T1000 (cell line): ENCODE measurements at places on chromosomes 1 and 21.
A peak's percentile ranks its signal among the peaks of the same experiment; 100 is the strongest.

DNA sequence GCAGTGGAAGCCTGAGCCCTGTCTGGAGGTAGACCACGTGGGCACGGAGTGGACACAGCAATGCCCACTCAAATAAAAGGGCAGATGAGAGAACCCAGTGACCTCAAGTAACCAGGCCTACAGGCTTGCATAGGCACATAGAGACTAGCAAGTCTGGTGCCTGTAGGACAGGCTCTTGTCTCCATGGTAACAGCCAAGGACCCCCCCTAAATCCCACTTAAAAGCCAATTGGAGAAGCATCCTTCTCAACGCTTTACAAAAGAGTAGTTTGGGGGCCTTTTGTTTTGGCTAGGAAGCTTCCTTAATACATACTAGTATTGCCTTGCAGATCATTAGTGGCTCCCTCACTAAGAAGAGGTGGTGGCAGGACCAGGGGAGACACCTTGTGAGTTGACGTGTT lies 63.9 kb downstream of the VWA5B1 start:
- no peak for DNase-seq

- DNase-seq = no peak
These were observed 22.6 kb downstream of the DCAF8 start for GRCh38 chr1:160239582-160240299.

DNA sequence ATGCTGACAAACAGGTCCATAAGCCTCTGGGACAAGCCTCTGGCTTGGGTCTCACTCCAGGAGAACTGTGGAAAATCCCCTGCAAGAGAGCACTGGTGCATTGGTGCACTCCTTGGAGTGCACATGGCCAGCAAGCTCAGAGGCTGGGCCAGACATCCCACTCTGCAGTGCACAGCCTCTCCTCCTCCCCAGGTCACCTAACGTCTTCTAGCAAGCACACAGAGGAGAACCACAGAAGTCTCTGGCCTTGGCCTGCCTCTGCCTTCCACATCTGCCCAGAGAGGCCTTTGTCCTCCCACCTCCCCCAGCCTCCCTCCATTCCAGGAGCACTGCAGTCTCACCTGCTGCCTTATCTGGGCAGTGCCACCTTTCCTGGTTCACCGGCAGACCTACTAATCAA lies 4.2 kb downstream of the PGLYRP3 start:
- DNase-seq = no peak

DNA sequence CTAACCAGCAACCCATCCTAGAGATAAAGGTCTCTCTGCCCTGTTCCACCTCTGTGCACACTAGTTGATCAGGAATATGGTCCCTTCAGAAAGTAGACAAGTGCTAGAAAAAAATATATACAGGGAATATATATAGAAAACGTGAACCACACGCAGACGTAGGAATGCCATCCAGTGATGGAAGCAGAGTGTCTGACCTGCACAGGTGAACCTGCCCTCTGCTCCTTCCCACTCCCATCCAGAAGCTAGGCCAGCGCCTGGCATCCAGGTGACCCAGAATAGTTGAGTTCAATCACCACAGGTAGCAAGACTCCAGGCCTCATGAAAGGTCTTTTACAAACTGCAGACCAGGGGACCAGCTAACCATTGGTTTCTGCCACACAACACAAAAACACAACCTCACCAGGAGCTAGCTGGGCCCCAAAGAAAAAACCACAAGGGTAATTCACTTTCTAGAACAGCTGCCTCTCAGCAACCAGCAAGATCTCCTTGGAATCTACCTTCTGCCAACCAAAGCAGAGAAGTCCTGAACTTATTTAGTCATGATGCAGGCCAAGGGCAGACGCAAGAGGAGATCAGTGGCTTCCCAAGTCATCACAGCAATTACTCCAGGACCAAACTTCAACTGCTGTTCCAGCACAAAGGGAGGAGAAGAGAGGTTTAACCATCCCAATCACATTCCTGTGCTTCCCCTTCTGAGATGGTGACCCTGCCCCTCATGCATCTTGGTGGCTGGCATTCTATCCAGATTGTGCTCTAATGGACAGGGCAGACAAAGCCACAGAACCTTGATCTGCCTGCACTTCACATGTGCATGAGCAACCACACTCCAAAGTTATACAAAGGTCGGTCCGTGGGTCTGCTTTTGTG lies 53.0 kb downstream of the GPR161 start:
- DNase-seq = no peak

DNA sequence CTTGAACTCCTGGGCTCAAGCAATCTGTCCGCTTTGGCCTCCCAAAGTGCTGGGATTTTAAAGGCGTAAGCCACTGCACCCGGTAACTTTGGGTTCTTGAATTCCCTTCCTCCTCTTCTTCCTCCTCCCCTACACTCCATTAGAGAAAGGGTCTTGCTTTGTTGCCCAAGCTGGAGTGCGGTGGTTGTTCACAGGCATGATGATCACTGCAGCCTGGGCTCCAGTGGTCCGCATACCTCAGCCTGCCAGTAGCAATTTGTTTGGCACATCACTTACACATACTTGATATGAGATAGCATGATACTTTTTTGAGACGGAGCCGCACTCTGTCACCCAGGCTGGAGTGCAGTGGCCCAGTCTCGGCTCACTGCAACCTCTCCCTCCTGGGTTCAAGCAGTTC lies 2.2 kb downstream of the DEGS1 start:
- DNase-seq = no peak

DNA sequence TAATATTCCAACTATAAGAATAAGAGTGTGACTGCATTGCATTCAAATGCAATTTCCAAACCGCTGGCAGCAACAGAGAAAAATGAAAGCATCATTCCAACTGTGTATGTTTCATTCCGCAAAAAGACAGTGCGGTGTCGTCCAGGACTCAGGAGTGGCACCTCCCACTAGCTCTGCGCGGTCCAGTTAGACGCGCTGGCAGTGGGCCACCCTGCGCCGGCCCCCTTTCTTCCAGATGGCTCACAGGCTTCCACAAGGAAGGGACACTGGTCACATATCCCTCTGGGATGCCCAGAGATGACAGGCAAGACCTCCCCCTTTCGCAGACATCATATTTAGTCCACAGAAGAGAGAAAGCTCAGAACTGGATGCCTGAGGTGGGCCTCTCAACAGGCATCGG lies 11.9 kb downstream of the WRAP73 start:
- DNase-seq = no peak

GRCh38 chr1:37265786-37266667 lies 208.4 kb upstream of the ZC3H12A start:
- no peak for DNase-seq

- DNase-seq = peak; percentile 33
These were observed 602 bp downstream of the SH3BGRL3 start for GRCh38 chr1:26280333-26281042.

- no peak for DNase-seq
These were observed 27.7 kb upstream of the CSF3R start for GRCh38 chr1:36510418-36510817.

DNA sequence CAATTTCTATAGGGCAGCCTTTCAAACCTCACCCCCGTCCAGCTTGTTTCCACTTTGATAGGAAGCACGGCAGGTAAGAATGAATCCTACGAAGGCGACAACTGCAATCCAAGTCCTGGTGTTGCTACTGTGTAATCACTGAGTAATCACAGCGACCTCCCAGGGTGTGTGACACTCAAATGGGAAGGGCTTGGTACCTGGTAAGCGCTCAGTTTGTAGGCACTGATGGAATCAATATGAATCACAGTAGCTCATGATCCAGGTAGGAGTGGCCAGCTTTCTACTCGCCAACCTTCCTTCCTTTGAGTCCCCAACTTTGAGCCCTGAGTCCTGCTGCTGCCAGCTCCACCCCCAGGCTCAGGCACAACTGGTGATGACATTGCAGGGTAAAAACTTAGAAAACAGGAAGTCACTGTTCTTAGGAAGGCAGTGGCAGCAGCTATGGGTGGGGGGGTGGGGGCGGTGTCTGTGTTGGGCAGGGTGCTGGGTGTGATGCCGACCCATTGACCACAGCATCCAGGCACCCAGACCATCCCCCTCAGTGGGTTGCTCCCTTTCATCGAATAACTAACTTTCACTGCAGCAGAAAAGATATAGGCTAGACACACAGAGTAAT lies 70.7 kb downstream of the CD247 start:
- DNase-seq = no peak

DNA sequence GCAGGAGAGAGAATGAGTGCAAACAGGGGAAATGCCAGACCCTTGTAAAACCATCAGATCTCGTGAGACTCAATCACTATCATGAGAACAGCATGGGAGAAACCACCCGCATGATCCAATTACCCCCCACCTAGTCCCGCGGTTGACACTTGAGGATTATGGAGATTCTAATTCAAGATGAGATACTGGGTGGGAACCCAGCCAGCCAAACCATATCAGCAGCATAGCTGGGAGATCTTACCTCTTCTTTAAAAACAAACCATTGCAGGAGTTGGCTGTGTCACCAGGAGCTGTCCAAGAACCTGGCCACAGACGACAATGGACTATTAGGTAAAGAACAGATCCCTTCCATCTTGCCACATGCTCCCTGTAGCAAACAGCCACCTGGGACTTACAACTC lies 422.7 kb downstream of the MATN1 start:
- no peak for DNase-seq

GRCh38 chr1:33221385-33221758 lies 34.9 kb upstream of the ZNF362 start:
- no peak for DNase-seq

GRCh38 chr21:38487901-38488639 lies 10.2 kb downstream of the ERG start:
- no peak for DNase-seq

DNA sequence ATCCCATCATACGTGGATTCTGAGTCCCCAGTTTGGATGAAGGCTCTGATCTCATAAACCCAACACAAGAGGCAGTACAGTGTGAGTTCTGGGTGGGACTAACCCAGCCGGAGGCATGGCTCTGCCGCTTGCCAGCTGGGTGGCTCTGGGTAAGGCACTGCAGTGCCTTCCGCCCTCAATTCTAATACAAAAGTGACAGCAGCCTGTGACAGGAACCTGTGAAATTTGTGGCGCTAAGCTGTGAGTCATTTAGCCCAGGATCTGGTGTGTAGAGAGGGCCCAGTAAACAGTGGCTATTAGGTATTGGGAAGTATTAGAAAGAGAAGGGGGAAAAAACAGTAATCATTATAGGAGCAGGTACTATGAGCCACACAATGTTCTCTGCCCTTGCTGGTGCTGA lies 23.3 kb downstream of the HSPG2 start:
- no peak for DNase-seq

DNA sequence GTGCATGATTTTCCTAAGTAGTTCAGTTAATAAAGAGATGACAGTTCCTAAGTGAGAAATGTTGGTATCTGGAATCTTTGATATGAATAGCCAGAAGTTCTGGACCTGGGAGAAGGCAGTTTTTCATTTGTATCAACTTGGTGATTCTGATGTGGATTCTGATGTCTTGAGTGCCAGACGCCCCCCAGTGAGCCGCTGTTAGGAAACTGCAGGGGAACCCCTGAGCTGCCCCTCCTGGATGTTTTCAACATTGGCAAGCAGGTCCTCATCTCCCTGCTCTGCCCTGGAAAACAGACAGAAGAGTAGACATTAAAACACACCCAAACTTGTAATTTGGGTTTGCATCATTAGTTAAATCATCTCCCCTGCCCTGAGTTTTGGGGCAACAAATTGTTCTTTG lies 7.4 kb downstream of the ETS2 start:
- DNase-seq = no peak

DNA sequence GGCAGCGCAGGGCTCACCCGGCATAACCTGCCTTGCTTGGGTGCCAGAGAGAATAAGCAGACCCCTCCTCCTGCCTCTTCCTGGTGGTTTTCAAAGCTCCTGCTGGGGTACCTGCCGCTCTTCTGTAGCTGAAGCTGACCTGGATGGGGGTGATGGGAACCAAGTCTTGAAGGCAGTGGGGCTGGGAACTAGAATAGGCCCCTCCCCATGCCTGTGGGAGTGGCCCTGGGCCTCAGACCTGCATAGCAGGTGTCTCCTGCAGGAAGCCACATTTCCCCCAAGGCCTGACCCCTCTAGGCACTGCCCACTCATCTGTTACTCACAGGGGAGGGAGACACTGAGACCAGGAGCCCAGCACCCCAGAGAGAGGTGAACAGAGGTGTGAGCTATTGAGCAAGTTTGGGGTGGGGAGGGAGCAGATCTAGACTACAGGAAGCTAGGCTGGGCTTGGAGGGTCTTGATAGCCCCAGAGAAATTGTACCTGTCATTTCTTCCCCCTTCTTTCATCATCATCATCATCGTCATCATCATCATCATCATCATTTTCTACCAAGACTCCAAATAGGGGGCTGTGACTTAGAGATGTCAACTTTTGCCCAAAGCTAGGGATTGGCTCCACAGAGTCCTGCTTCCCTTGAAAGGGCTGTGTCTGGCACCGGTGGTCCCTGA lies 10.1 kb downstream of the PADI1 start:
- DNase-seq = no peak

DNA sequence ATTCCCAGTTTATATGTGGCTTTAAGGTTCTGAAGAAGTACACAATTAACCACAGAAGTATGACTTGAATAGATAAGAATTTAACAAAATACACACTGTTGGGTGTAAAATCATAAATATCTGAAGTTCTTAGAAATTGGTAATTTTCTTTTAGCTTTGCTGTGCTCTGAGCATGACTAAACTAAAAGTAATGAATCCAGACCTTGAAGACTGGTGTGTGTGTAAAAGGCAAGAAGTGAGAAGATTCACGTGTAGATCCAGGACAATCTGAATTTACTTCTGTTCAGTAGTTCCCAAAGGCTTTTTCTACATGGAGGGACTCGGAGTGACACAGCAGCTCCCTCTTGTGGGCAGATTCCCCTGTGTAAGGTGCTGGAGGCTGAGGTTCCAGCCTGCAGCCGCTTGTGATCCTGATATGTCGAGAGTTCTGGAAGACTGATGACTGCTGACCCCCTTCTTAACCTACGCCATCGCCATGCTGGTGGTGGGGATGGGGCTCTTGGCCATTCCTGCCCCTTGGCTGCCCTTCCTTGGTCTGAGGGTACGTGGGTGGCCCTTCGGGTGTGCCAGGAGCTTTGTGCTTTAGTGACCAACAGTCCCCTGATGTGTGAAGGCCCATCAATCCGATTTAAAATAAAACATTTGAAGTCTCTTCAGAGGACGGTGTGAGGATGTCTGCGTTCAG lies 62.7 kb downstream of the ADARB1 start:
- peak; percentile 63 for DNase-seq

GRCh38 chr1:8752411-8752810 lies 65.0 kb downstream of the RERE start:
- no peak for DNase-seq
